ENCODE measurements at places on chromosomes 6 and 20. TPM values are rescaled to one million over a fixed set of nuclear protein-coding genes. Genes with fewer than 3 reads are reported as not detected.

The CLDN20 gene
- total RNA-seq: not detected

The MDFI gene
- total RNA-seq: 19.5 TPM

The DDX43 gene
- total RNA-seq: 0.53 TPM

The TRAM2 gene
- 62.4 TPM for total RNA-seq

The PDE10A gene
- 6.1 TPM for total RNA-seq

The NANP gene
- 8.1 TPM for total RNA-seq

The ANGPT4 gene
- total RNA-seq: not detected

The LY6G5C gene
- 3.3 TPM for total RNA-seq

The GSTA2 gene
- not detected for total RNA-seq

The LAMA2 gene
- total RNA-seq: 0.59 TPM

The PDE7B gene
- 36.8 TPM for total RNA-seq

The MRPS18A gene
- 48.6 TPM for total RNA-seq

The SLC32A1 gene
- not detected for total RNA-seq

The FAM162B gene
- 0.44 TPM for total RNA-seq

The XKR7 gene
- not detected for total RNA-seq

The NR2E1 gene
- total RNA-seq: not detected

The TUBB1 gene
- not detected for total RNA-seq

The TAGAP gene
- total RNA-seq: 0.07 TPM

The TSHZ2 gene
- 0.94 TPM for total RNA-seq

The OPRM1 gene
- not detected for total RNA-seq

The TBC1D20 gene
- total RNA-seq: 28.2 TPM

The VWA7 gene
- total RNA-seq: 1.6 TPM

The SERPINB1 gene
- 73.7 TPM for total RNA-seq

The MYLK2 gene
- total RNA-seq: 1.4 TPM

The CAGE1 gene
- not detected for total RNA-seq

The SLC22A16 gene
- total RNA-seq: not detected

The CST5 gene
- total RNA-seq: not detected

The FAM83B gene
- total RNA-seq: not detected

The CSE1L gene
- 172 TPM for total RNA-seq

The SMOC2 gene
- not detected for total RNA-seq

The ADGRF4 gene
- total RNA-seq: not detected

The CRYBG1 gene
- total RNA-seq: 24.3 TPM

The SPATS1 gene
- not detected for total RNA-seq

The HLA-DPA1 gene
- 9.8 TPM for total RNA-seq

The RBM24 gene
- total RNA-seq: 4.4 TPM

The PAX1 gene
- total RNA-seq: not detected

The RREB1 gene
- 13.2 TPM for total RNA-seq
